Cardiac fibroblast (primary cell): ENCODE measurements at places on chromosomes 2 and 18.

DNA sequence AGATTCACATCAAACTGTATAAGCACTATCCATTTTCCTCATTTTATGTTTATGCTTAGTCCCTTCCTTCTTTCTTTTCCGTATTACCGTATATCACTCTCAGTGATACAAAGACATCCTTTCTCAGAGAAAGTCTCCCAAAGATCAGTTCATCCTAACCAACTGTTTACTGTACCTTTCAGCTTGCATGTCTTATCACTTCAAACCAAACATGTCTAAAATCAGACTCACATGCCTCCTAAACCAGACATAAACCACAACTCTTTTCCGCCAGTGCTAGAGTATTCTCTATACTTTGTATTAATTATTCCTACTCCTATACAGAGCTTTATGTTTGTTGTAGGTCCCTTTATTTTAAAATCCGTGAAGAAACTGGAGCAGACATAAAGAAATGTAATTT lies 41.5 kb downstream of the KCMF1 start:
- no peak for DNase-seq

- no peak for DNase-seq
These were observed 95.2 kb downstream of the NAB1 start for GRCh38 chr2:190744041-190744440.

GRCh38 chr2:224884188-224884587 lies 158.1 kb downstream of the DOCK10 start:
- DNase-seq, result peak; percentile 63

- no peak for DNase-seq
These were observed 10.7 kb upstream of the DSG3 start for GRCh38 chr18:31436825-31437224.

- DNase-seq, result no peak
These were observed 381.9 kb downstream of the PLCL1 start for GRCh38 chr2:198186257-198186656.

- DNase-seq, result peak; percentile 16
These were observed 678.5 kb downstream of the ARHGAP15 start for GRCh38 chr2:143807671-143808070.

DNA sequence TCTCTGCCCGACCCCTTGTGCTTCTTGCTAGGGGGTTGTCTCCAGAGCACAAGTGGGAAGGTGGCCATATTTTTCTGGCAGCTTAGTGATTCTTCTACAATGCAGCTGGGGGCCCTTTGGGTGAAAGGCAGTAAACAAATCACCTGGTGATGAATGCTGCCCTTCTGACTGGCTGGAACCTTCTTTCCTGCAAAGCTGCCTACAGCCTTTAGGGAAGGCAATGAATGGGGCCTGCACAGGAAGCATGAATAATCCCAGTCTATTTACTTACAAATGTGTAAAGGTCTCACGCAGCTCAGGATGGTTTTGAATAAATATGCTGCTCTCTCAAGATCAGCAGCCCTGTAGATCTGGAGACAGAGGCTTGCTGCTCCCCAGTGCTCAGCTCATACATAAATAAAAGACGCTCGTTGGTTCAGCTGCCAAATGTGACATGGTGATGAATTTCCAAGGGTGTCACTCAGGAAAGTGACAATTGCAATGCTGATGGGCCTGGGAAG lies 289.2 kb downstream of the TDRD15 start:
- DNase-seq, result no peak

DNA sequence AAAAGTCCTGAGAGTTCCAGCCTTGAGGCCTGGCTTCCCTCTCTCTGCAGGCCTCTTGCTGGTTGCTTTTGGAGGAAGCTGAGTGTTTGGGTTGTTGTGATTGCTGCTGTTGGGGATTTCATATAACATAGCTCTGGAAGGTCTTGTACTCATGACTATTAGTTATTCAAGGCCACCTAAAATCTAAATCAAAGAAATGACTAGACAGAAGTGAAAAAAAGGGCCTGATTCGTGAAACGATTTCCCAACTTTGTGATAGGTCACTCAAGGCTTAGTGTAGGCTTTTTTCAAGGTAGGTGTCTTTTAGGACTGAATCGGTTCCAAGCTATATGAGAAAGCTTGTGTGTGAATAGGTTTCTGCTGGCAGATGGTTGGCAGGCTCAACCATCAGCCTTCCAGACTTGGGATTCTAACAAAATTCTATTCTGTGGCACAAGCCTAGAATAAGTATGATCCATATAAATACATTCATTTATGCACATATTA lies 164.4 kb downstream of the FMNL2 start:
- no peak for DNase-seq

- DNase-seq, result peak; percentile 20
These were observed 146.5 kb downstream of the NCKAP5 start for GRCh38 chr2:133421516-133422324.

- DNase-seq, result peak; percentile 74
These were observed 101.9 kb upstream of the CTDP1 start for GRCh38 chr18:79577451-79578395.
